ENCODE measurements at places on chromosomes 6 and 20.

- DNase-seq: peak; percentile 68
These were observed at the start of the genes CPNE1 and RBM12 for GRCh38 chr20:35664466-35665206. CPNE1 (minus strand) TSS chr20:35664900; CDS start chr20:35632923, 31,977 bp downstream. RBM12 (minus strand) TSS chr20:35664900; CDS start chr20:35655322, 9,578 bp downstream.

DNA sequence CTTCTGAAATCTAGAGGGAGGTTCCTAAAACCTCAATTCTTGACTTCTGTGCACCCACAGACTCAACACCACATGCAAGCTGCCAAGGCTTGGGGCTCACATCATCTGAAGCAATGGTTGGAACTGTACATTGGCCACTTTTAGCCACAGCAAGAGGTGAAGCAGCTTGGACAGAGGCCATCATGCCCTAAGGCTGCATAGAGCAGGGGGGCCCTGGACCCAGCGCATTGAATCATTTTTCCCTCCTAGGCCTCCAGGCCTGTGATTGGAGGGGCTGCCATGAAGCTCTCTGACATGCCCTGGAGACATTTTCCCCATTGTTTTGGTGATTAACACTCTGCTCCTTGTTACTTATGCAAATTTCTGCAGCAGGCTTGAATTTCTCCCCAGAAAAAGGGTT lies 145.9 kb downstream of the C6orf118 start:
- DNase-seq: no peak

- DNase-seq: no peak
These were observed 60.5 kb downstream of the RSPH3 start for GRCh38 chr6:158939255-158940159.

DNA sequence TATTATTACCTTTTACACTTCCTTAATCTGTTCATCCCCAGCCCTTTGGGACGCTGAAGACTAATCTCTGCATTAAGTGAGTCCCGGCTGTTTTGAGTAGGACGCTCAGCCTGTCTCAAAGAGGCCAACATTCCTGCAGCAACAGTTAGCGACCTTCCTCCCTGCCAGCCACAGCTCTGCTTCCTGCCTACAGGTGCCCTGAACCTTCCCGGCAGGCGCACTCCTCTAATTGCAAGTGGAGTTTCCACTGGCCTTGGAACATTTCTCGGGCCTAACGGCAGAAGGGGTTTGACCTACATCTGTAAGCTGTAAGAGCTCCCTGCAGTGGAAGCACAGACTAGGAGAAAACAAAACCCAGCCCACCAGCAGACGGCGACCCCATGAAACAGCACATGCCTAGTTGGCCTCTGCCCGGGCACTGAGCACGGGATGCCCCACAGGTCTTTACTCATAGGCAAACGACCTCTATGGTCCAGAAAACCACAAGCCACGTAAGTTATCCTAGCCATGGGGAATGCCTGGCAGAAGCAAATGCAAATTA lies 137.9 kb downstream of the DTNBP1 start:
- no peak for DNase-seq

DNA sequence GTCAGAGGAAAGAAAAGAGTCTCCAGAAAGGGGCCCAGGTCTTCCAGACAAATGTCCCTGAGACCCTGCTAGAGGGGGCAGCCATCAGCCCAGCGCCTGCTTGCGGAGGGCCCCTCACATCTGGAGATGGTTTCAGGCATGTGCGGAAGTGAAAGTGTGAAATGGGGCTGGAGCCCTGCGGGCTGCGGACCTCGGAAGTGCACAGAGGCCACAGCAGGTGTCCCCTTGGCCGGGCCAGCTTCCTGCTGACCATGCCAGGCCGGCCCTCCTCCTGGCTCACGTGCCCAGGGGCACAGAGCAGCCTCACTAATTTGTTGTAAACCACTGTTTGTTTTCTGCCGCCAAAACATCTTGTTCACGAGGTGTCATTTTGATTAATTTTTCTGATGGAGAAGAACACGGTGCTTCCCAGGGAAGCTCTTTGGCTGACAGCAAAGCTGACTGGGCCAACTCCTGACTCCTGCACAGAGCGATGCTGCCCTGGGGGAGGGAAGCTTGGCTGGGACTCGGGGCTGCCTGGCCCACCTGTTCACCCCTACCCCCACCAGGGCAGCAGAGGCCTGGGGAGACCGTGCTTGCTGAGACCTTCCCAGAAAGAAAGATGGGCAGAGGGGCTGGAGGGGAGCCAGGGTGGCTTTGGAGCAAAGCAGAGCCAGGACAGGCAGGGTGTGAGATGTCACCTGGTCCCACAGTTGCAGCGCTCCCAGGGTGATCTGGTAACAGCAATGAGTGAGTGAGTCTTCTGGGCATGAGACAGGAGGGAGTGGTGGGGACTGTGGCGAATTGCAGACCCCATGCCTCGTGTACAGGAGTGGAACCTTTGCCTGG lies 54.2 kb downstream of the BCAS4 start:
- no peak for DNase-seq

GRCh38 chr20:44039741-44040140 lies 125.1 kb downstream of the TOX2 start:
- no peak for DNase-seq

All from NCI-H1694 (cell line).